GM12864 (cell line): ENCODE measurements at places on chromosomes 1 and 21.

DNA sequence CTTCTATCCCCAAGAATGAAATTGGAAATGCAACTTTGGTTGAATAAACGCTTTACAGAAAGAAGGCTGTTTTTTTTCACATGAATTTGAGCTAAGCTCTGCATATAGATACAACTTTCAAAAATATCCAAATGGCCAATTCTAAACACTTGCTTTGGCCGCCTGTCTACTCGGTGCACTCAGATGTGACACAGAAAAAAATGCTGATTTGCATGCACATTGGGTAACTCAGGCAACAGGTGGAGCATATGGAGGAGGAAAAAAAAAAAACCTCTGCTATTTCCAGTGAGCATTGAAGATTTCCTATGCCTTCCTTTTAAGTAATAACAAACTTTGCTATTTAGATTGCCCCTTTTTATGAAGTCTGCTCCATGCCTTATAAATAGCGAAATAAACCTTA lies 262.5 kb downstream of the GRIK1 start:
- no peak for DNase-seq

DNA sequence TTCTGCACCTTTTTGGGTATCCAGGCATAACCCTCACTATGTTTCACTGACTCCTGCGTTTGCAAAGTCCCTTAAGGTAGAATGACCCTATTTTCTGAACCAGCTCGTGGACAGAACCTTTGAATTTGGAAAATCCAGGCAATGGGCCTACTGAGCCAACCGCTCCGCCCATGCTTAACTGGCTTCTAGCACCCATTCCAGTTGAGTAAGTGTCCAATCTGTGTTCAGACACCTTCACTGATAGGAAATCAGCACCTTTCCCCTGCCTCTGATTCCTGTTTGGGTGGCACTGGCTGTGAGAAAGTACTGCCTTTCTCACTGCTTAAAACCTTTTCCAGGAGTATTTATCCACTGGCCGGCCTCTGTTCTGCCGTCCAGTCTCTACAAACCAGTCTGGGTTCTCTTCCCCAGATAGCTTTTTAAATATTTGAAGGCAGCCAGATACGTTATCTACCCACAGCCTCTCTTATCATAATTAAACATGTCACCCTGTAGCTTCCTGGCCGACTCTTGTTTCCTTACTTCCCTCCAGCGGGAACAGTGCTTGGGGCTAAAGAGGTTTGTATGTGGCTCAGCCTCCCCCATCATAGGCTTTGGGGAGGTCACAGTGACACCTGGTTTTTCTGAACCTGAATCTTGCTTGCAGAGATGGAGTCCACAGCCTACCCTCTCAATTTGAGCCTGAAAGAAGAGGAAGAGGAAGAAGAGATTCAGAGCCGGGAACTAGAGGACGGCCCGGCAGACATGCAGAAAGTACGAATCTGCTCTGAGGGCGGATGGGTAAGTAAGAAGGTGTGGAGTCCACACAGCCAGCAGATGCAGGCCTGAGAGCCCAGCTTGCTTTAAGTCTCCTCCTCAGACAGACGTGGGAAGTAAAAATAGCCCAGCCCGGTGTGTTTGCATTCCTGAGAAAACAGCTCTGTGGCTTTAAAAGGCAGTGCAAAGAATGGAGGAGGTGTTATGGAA lies 1.3 kb downstream of the POGK start:
- DNase-seq: no peak

DNA sequence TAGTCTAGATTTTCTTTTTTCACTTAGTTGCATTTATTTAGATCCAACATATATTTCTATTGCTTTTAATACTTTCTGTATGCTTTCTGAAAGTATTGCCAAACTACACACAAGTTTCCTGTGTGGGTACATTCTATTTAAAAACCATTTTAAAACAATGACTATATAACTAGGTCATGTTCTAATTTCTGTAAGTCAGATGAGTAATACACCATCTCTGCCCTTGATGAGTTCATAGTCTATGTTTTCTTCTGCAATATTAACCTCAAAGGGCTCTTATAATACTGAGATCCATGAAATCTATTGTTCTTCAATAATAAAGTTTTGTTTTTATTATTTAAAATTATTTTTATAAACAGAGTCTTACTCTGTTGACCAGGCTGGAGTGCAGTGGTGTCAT lies 68.3 kb downstream of the RNASEL start:
- DNase-seq: no peak

DNA sequence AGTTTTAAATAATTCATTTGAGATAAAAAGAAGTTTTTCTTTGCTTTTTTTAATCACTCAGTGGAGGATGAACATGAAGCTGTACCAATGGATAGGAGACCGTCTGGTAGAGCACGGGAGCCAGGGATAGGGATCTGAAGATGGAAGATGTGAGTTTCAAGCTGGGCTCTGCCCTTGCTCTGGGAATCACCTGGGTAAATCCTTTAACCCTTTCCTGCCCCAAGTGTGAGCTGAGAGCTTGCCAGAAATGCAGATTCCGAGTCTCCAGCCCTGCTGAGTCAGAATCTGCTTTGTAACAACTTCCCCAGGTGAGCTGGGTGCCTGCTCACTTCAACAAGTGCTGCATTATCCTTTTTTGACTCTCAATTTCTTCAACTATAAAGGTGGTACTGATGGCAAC lies 44.1 kb downstream of the ERG start:
- DNase-seq: no peak

DNA sequence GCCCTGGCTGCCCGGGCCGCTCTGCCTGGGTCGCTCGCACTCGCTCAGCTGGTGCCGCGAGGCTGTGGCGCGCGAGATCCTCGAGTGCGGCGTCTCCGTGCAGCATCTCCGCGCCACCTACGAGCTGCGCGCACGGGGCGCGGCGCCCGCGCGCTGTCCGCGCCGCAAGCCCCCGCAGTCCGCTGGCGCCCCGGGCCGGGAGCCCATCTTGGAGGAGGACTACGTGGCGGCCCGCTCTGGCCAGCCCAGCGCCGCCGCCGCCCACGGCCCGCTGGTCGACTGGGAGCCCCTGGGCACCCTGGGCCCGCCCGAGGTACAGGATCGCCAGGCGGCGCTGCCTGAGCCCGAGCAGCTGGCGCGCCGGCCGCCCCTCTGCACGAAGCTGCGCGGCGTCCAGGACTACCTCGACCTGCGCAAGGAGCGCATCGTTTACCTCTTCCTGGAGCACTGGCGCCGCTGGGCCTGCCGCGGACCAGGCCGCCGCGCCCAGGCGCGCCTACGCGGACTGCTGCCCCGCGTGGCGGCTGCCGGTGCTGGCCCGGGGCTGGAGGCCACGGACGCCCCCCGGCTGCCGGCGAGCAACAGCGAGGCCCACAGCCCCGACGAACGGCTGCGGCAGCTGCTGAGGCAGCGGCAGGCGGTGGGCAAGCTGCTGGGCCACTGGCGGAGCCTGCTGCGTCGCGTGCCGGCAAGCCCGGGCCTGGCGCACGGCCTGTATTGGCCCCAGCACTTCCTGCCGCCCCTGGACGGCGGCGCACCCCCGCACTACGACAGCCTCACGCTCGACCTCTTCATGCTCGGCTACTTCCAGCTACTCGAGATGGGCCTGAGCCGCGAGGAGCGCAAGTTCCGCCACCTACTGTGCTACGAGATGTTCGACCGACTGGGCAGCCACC lies 10.9 kb downstream of the TNFRSF25 start:
- no peak for DNase-seq
